ENCODE measurements at places on chromosomes 13 and 19. TPM values are rescaled to one million over a fixed set of nuclear protein-coding genes. Genes with fewer than 3 reads are reported as not detected.
A peak's percentile ranks its signal among the peaks of the same experiment; 100 is the strongest.

DNA sequence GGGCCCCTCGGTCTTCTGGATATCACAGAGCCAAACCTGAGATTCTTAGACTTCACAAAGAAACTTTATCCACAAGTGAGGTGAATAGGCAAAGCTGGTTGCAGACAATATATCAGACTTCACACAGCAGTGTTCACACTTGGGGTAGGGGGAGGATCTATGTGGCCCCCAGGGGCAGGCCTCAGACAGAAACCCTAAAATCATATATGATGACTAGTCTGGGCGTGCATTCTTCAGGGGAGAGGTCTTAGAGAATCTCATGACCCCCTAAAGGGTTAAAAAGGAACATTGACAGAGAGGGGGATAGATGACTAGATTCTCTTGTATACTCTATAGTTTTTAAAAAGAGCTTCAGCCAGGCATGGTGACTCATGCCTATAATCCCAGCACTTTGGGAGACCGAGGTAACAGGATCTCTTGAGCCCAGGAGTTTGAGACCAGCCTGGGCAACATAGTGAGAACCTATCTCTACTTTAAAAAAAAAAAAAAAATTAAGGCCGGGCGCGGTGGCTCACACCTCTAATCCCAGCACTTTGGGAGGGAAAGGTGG, 2.8 kb downstream of the TYROBP start:
- DNase-seq: no peak

- no peak for DNase-seq
These were observed 35.1 kb downstream of the ESD start for GRCh38 chr13:46761866-46762265.

GRCh38 chr13:99282264-99283231, 24.4 kb upstream of the GPR18 start:
- no peak for DNase-seq

DNA sequence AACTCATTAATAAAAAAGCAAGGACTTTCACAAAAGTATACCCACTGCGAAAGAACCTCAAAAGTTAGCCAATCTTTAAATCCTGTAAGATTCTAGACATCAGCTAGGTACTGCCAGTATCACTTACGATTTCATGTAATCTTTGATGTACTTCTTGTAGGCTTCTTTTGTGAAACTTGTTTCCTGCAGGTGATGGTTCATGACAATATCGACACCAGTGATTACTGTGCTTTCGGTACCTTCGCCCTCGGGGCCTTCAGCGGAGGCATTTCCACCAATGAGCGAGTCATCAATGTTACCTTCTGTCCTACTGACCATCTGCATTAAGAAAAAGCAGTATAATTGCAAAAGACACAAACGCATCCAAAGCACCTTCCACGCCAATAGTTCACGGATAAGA, 1.1 kb downstream of the TPT1 start:
- no peak for DNase-seq

DNA sequence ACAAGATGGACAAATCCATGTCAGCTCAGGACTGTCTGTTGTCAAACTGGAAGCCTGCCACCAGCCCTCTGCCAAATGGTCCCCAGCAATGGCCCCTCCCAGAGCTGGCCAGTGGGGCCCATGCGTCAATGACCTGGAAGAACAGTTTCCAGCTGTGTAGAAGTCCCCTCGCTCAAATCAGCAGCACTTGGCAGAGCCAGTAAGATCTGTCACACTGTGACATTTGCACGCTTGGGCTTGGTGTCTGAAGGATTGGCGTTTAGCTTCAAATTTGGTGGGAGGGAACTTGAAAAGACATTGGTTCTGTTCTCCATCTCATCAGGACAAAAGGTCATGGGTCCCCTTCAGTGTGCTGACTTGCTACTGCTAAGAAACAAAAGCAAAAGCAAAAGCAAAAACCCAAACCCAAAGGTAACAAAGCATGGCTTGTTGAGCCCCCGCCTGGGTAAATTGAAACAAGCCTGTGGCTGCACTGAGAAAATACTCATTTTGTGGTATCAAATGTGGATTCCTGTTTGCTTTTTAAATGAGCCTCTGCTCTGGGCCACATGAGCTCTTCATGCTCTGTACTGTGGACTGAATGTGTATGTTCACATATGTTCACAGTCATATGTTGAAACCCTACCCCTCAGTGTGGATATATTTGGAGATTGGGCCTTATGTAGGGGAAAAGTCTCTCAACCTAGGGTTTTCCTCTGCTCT, 253.6 kb upstream of the MAB21L1 start:
- DNase-seq: no peak

- DNase-seq: no peak
These were observed 1372.1 kb downstream of the PCDH9 start for GRCh38 chr13:65857942-65858565.

DNA sequence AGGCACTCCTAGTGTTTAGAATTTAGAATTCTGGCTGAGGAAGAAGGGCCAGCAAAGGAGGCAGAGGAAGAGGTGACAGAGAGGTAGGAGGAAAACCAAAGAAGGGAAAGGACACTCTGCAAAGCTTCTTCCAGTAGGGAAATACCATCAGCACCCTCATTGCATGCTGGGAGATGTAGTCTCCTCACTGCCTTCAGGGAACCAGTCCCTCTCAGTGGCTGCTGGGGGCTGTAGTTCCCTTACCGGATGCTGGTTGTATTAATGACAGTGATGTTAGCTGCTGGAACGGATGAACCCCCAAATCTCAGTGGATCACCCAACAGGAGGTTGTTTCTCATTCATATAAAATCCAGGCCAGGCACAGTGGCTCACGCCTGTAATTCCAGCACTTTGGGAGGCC, 10.1 kb downstream of the GRIN2D start:
- DNase-seq: peak; percentile 75

DNA sequence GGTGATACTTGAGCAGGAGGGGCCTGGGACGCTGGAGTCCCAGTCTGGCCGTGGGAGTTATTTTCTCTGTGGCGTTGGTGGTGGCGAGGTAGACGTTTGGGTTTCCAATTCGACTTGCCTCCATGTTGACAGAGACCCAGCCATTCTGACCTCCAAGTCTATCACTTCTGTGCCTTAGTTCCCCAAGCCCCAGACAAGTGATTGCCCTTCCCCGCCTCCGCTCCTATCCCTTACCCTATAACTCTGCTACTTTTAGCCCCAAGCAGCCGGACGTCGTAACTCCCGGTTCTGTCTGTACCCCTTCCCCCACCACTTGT, 549 bp downstream of the TIMM50 start:
- peak; percentile 31 for DNase-seq

DNA sequence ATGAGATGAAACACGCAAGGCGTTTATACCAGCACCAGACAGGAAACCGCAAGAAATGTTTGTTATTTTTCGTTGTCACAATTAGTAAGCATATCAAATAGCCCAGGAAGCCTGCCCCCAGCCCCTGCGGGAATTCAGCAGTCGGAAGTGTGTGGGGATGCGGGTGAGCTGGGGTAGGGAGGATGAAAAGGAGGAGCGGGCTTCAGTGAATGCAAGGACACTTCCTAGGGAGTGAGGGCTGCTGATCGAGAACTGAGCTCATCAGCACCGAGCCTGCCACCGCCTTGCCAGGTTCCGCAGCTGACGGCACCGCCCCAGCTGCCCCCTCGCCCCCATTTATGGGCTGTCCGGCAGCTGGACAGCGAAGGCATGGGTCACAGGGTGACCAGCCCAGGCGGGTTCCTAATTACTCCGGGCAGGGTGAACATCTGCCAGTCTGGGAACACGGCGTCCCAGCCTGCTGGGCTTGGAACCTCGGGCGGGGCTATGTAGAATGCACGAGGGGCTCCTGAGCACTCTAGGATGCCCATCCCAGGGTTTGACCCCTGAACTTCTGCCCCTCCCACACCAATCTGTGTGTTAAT, 1.6 kb upstream of the BEST2 start:
- peak; percentile 20 for DNase-seq

- no peak for DNase-seq
These were observed 19.1 kb downstream of the GPR183 start for GRCh38 chr13:99288089-99288488.

DNA sequence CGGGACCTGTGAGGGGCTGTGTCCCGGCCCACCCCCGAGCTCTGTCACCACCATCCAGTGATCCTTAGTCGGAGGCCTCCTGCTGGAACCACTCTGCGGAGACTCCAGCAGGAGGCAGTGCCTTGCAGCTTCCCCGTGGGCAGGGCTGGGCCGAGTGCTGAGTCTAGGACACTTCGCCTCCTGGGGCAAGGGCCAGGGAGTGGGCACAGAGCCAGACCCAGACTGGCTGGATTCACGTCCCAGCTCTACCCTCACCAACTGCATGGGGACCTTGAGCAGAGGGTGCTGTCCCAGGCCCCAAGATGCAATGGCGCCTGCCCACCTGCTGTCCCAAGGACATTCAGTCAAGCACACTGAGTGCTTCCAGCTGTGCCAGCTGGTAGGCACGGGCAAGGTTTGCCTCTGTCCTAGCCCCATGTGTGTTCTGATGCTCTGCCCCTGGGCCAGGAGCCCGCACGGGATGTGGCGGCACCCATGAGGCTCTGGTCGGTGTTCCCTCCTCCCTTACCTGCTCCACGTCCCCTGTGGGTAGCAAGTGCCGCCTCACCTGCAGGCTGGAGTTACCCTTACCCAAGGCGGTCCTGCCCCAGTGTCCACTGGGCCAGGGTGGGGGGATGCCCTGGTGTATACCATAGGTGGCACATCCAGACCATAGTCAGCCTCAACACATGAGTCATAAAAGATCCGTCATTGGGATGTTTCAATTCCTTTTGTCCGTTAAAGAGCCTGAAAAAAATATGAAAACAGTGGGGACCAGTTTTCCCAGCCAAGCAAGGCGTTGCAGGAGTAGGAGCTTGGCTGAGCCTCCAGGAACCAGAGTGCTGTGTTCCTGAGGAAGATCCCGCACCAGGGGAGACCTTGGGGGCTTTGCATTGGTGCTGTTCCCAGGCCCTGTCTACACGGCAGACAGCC, 7.4 kb downstream of the FZR1 start:
- no peak for DNase-seq

GRCh38 chr19:29834991-29835846, 23.4 kb downstream of the CCNE1 start:
- DNase-seq: no peak

GRCh38 chr19:43446746-43447489, 18.5 kb downstream of the LYPD3 start:
- peak; percentile 86 for DNase-seq

DNA sequence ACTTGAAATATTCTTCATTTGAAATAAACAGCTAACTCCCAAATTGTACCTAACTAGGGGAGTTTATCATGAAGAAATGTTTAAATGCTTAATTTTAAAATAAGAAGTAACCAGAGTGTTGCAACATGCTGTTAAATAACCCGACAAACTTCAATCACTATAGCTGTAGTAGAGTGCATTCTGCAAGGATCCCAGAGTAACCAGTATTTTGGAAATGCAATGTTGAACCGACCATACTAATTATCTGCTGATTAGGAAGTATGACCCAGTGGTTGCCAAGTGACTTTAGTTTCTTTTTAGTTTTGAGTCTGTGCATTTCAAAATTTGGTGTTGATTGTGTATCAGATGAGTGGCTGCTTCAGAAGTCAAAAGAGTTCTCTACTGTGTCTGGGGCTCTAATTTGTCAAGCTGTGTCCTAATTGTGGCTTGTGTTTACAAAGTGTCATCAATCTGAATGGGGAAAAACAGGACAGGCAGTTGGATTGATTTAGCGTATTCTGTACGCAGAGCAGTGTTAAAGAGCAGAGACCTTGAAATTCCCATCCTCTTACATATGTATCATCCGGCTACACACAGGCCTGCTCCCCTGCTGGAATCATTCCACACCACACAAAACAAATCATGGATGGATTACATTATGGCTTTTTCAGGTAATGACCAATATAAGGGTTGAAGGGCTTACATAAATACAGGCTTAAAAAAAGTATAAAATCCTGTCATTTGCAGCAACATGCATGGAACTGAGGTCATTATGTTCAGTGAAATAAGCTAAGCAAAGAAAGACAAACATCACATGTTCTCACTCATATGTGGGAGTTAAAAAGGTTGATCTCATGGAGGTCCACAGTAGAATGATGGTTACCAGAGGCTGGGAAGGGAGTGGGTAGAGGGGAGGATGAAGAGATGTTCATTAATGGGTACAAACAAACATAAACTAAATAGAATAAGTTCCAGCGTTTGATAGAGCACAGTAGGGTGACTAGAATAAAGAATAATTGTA, 351.5 kb downstream of the KLF12 start:
- no peak for DNase-seq

DNA sequence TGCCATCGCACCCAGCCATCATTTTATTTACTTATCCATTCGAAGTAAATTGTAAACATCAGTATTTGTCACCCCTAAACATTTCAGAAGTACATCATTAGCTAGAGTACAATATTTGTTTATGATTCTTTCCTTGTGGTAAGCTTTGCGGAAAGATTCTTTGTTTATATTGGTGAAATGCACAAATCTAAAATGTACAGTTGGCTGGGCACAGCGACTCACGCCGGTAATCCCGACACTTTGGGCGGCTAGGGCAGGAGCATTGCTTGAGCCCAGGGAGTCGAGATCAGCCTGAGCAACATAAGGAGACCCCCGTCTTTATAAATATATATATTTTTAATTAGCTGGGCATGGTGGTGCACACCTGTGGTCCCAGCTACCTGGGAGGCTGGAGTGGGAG, 10.1 kb downstream of the LGALS7B start:
- no peak for DNase-seq

- DNase-seq: no peak
These were observed 94.8 kb downstream of the SOX1 start for GRCh38 chr13:112161521-112162301.

DNA sequence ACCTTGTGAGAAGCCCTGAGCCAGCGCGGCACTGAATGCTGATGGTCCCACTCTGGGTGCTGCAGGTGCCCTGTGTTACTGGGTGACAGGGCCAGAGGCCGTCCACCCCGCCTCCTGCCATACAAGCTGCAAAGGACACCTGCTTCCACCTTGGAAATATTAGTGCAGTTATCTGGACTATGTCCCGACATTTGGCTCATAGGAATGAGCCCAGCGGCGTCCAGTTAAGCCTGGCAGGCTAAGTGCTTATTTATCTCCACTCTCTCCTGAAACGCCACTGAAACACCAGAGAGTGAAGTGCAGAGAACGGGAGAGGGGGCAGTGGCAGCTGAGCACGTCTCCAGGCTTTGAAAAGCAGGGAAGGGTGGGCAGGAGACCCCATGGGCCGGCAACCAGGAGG, 145.8 kb downstream of the KDM4B start:
- DNase-seq: no peak

DNA sequence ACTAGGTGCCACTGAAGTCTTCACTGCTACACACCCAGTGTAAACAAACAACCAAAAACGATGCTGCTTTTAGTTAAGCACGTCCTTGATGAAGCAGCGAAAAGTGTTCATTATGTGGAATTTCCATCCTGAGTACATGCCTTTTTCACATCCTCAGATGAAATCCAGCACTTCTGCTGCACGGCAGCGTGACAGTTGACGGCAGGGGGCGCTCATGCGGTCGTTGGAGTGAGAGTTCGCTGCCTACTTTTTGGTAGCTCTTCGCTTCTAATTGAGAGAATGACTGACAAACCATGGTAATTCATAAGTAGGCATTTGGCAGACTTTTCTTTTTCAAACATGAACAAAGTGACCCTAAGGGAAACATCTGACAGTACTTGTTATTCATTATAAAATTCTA, 1124.9 kb downstream of the EFNB2 start:
- DNase-seq: peak; percentile 64

Gene FGF21
- total RNA-seq: not detected

Gene STARD13
- total RNA-seq: 27.1 TPM

Gene HCST
- total RNA-seq: not detected

Gene B3GNT8
- total RNA-seq: 2.6 TPM

Gene CERS4
- total RNA-seq: 23.3 TPM

Gene PALM
- total RNA-seq: 109 TPM

Gene TIMM50
- 66.5 TPM for total RNA-seq

Gene ZNF729
- not detected for total RNA-seq

Gene KLK6
- not detected for total RNA-seq

Gene CNN1
- 1.2 TPM for total RNA-seq

Gene IQCN
- total RNA-seq: under 0.01 TPM

Gene ZFP14
- 5.6 TPM for total RNA-seq

Gene TEX101
- total RNA-seq: not detected
